Stimulated activated CD4-positive, alpha-beta T cell treated with anti-CD3 and anti-CD28 coated beads, TNF-alpha, amount 100 ng/mL, for 4 hours (primary cell): ENCODE measurements at places on chromosomes 13 and 19.

DNA sequence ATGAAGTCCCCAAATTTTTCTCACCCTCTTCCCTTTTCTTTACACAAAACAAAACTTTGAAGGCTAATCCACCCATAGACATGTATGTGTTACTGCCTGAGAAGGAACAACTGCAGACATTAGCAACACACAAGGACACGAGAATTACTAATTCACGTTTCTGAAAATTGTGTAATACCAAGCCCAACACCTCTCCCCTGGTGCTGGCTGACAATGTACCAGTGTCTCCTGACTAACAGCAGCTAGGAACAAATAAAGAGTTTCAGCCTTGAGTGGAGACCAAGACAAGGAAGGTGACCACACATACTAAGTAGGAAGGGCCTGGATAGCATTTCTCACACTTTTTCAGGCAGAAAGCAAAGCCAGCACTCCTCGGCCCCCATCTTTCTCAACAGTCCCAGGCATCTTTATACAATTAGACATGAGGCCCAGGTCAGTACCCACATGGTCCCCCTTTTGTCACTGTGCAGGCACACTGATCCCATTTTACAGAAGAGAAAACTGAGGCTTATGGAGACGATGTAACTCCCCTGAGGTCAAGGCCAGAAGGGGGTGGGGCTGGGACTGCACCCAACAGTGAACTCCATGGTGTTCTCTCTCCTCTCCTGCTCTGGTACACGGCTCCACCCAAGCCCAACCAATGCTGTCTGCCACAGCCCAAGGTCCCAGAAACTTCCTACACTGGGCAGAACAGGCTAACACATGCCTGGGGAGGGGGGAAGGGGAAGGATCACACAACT lies 8.7 kb downstream of the BRD4 start:
- DNase-seq, result no peak

- DNase-seq, result no peak
Measured at GRCh38 chr13:40509876-40510275, 156.6 kb downstream of the FOXO1 start.

DNA sequence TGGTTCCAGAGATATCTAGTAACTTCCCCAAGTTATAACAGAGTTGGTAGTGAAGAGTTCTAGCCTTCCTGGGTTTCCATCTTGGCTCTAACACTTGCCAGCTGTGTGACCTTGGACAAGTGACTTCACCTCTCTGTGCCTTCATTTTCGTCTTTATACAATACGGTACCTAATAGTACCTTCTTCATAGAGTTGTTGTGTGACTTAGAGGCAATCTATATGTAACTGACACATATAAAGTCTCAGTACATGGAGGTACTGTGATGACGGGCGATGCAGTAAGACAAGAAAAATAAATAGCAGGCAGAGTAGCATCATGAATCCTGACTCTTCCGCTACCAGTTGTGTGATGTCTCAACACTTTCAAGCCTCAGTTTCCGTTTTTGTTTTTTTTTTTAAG lies 8.0 kb upstream of the CLASRP start:
- DNase-seq, result no peak

DNA sequence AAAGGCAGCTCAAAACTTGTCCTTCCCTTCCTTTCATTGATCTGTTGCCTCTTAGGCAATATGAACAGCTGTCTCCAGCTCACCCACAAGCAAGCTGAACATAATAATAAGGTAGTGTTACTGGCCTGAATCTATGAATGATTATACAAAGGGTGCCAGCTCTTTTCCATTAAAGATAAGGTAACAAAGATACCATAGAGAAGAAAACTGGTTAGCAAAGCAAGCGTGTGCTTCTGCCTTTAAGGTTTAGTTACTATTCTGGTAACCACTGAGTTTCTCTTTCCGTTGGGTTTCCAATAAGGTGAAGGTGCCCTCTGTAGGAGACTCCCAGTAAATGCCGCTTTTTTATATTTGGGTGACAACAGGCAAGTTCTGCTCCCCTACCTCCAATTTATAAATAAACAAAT lies 12.1 kb upstream of the DACH1 start:
- no peak for DNase-seq

DNA sequence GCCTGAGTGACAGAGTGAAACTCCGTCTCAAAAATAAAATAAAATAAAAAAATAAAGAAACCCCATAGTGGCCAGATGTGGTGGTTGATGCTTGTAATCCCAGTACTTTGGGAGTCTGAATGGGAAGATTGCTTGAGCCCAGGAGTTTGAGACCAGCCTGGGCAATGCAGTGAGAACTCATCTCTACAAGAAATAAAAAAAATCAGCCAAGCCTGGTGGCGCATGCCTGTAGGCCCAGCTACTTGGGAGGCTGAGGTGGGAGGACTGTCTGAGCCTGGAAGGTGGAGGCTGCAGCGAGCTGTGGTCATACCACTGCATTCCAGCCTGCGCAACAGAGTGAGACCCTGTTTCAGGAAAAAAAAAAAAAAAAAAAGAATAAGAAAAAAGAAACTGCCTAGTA lies 53.8 kb downstream of the ZNF627 start:
- DNase-seq, result no peak

DNA sequence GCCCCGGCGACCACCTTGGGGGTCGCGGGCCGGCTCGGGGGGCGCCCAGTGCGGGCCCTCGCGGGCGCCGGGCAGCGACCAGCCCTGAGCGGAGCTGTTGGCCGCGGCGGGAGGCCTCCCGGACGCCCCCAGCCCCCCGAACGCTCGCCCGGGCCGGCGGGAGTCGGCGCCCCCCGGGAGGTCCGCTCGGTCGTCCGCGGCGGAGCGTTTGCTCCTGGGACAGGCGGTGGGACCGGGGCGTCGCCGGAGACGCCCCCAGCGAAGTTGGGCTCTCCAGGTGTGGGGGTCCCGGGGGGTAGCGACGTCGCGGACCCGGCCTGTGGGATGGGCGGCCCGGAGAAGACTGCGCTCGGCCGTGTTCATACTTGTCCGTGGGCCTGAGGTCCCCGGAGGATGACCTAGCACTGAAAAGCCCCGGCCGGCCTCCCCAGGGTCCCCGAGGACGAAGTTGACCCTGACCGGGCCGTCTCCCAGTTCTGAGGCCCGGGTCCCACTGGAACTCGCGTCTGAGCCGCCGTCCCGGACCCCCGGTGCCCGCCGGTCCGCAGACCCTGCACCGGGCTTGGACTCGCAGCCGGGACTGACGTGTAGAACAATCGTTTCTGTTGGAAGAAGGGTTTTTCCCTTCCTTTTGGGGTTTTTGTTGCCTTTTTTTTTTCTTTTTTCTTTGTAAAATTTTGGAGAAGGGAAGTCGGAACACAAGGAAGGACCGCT lies 729 bp downstream of the STK11 start:
- DNase-seq, result no peak

DNA sequence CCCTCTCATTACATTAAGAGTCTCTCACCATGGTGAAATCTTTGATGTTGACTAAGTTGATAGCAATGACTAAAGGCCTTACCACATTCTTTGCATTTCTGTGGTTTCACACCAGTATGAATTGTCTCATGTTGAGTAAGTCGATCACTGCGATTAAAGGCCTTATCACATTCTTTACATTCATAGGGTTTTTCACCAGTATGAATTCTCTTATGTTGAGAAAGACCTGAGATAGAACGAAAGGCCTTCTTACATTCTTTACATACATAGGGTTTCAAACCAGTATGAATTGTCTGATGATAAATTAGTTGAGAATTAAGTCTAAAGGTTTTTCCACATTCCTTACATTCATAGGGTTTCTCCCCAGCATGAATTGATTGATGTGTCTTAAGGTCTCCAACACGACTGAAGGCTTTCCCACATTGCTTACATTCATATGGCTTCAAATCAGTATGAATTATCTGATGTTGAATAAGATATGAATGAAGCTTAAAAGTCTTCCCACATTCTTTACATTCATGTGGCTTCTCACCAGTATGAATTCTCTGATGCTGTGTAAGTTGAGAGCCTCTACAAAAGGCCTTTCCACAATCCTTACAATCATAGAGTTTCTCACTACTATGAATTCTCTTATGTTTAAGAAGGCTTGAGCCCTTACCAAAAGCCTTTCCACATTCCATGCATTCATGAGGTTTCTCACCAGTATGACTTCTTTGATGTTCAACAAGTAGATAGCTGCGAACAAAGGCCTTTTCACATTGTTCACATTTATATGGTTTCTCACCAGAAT lies 45.6 kb downstream of the ZNF283 start:
- DNase-seq, result no peak

- no peak for DNase-seq
Measured at GRCh38 chr13:30724778-30725177, 10.6 kb upstream of the ALOX5AP start.

DNA sequence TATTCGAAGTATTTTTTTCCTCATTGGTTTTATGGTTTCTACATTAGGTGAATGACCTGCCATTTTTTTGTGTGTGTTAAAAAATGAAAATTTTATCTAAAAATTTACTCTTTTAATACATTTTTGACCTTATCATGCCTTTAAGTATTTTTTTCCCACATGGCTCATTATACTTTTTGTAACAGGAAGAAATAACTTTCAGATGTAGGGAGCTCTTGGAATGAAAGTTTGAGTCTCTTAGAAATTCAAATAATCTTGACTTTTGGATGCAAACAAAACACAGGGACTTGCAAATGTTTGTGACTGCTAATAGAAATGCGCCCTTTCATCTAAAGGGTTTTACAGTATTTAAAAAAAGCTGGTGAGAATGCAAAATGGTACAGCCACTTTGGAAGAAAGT lies 457.9 kb downstream of the KLF5 start:
- no peak for DNase-seq

- DNase-seq, result no peak
Measured at GRCh38 chr19:35328851-35329285, at the start of gene CD22. Gene CD22, plus strand, starts transcription at chr19:35329187. Its CDS starts 2,854 bp downstream, at chr19:35332041.
